ENCODE measurements at places on chromosomes 7 and 10. TPM values are rescaled to one million over a fixed set of nuclear protein-coding genes. Genes with fewer than 3 reads are reported as not detected.

Gene GPR26
- total RNA-seq: 0.09 TPM

Gene SPDYE1
- not detected for total RNA-seq

Gene PILRA
- total RNA-seq: 7.3 TPM

Gene GRID2IP
- total RNA-seq: 1.0 TPM

DNA sequence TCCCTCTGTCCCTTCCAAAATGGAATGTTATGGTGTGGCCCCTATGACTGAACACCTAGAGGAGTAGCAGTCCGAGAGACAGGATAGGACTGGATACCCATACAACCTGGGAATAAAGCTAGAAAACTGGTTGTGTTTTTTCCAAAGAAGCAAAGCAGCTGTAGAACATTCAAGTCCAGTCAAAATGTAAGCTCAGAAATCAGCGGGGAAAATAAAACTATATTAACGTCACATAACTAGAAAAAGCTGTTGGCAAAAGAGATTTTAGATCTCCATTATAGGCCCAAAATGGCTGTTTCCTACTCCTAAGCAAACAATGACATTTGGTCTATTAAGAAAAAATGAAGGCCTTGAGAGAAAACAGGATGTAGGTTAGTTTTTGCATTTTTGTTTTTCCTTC, 177.7 kb downstream of the PTN start:
- no peak for DNase-seq

DNA sequence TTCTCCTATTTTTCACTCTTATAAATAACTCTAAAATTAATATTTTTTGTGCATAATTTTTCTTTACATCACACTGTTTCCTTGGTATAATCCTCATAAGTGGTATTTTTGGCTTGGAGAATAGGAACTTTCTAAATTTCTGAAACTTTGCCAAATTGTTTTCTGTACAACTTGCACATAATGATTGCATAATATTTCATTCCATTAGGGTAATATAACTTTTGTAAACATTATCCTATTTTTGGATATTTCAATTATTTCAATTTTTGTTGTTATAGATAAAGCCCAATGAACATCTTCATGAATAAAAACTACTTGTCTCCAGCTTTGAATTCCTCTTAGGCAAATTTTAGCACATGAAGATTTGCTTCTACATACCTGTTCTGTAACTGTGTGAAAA, 135.9 kb downstream of the ELAPOR2 start:
- DNase-seq: no peak

- no peak for DNase-seq
Observed at GRCh38 chr7:151102991-151103390, 16.7 kb downstream of the AGAP3 start.

- DNase-seq: no peak
Observed at GRCh38 chr10:133127291-133128125, 32.5 kb upstream of the KNDC1 start.

DNA sequence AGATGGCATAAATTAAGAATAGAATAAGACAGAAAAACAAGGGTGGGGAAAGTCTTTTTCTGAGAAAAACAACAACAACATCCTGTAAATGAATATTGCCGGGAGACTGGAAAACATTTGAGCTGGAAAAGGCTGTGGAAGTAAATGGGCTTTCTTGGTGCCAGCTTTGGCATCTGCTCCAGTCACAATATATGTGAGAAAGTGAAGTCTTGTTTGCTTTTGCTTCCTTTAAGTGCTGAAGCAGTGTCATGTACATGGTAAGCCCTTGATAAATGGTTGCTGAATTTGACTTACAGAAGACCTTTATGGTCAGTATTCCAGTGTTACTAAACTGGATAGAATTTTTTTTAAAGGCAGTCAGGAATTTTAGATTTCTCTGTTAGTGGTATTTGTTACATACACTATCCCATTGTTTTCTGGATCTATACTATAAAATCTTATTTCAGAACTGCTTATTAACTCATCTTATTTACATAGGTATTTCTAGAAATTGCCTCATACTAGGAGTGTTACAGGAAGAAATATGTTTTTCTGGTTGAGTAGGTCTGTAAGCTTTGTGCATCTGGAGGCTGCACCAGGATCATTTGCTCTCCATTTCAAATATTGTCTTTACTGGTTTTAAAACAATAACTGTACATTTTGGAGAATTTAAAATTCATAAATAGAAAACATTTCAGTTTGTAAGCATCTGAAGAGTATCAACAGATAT, 201.7 kb upstream of the FOXP2 start:
- DNase-seq: no peak

GRCh38 chr7:152709287-152710152, 33.6 kb upstream of the XRCC2 start:
- no peak for DNase-seq

DNA sequence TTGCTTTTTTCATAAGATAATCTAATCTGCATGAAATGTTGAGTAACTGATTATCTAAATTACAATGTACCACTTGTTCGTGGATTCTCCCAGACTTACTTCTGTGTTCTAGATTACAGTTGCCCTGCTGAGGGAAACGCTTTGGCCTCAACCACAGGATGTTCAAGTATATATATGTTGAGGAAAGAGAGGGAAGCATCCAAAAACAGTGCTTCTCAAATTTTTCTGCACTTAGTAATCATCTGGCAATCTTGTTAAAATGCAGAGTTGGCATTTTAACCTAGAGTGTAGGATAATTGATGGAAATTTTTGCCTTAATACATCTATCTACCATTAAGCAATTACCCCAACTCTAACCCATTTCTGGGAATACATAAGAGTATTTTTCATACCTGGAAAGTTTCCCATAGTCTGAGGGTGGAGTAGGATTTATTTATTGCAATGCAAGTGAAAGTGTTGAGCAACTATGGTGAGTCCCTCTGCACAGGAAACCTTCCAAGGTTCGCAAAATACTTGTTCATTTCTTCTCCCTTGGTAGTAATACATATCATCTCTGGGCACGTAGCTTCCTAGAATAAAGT, 59.6 kb upstream of the C1GALT1 start:
- no peak for DNase-seq

- no peak for DNase-seq
Observed at GRCh38 chr7:146321301-146321700, 204.7 kb downstream of the CNTNAP2 start.

DNA sequence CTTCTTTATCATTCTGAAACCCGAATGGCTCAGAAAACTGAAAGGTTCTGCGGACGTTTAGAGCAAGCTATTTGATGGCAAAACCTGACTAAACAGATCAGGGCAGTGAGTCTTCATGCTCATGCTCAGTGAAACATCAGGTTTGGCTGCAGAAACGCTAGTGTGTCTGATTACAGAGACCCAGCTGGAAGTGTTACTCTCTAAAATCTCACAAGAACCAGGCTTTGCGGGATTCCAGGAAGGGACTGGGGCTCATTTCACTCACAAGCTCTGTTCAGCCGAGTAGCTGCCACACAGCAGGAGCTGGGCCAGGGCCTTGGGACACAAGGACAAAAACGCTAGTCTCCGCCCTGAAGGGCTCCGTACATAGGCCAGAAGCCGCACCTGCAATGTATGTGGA, 2.9 kb downstream of the PITRM1 start:
- no peak for DNase-seq

DNA sequence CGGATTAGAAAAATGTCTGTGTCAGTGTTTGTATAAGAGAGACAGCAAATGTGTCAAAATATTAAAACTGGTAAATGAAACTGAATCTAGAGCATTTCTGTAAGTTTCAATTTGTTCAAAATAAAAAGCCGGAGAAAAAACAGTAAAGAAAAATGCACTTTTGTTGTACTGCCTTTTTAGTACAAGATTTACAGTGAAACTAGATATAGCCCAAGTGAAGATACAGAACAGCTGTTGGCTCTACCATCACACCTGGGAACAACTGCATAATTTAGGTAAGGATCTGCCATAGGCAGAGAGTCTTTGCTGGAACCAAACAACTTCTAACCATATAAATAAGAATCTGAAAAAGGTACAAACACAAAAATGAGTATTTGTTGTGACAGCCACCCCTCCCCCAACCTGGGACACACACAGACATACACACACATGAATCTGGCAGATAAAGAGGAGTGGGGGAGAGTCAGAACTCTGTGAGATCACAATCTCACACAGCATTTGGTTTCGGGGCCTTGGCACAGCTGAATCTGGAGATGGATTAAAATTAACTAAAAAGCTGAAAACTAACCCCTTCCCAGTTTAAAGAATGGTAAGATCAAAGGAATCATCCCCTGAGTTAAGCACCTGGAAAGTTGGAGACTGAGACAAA, 54.8 kb downstream of the DPY19L1 start:
- no peak for DNase-seq

GRCh38 chr7:120609136-120609753, 248.7 kb downstream of the TSPAN12 start:
- no peak for DNase-seq

DNA sequence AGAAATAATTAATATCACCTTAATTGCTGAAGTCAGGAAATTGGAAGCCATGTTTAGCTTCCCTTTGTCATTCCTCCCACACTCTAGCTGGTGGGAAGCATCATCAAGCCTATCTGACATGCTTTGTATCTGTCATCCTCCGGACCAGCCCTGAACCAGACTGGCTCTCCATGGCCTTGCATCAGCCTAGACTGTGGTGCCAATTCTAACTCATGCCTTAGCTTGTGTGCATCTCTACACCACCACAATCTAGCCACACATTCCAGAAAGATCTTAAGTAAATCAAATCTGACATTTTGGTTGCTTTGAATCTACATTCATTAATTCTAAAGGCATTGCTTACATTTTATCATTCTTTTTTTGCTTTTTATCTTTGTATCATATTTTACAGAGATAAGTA, 196.4 kb upstream of the VSTM2A start:
- DNase-seq: no peak

GRCh38 chr10:110802090-110802489, 69.6 kb upstream of the PDCD4 start:
- no peak for DNase-seq

GRCh38 chr10:71799608-71800453, 26.5 kb upstream of the VSIR start:
- DNase-seq: no peak

DNA sequence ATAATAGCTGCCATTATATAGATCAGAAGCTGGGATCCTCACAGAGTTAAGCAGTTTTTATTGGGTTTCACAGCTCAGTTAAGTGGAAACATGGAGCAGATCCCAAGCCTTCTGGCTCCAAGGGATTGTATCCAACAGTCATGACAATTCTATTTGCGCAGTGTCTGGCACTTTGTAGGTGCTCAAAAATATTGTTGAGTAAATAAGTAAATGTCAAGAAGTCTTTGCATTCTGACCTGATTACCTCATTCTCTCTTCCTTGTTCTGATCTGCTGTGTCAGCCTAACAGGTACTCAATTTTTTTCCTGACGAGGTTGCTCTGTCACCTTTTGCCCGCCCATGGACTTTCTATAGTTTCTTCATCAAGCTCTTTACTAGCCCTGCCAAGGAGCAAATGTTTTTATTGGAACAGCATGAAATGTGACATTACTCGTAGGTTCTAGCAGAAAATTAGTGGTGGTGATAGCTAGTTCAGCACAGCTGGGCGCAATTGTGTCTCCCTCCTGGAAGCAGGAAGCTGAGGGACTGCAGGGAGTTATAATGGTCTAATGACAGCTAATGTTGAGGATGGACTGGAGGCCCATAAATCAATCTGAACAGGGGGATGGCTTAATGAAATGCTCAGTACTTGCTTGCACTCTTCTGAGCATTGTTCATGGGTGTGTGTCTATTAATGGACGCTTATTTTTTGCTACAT, 680.2 kb downstream of the CCSER2 start:
- DNase-seq: no peak

DNA sequence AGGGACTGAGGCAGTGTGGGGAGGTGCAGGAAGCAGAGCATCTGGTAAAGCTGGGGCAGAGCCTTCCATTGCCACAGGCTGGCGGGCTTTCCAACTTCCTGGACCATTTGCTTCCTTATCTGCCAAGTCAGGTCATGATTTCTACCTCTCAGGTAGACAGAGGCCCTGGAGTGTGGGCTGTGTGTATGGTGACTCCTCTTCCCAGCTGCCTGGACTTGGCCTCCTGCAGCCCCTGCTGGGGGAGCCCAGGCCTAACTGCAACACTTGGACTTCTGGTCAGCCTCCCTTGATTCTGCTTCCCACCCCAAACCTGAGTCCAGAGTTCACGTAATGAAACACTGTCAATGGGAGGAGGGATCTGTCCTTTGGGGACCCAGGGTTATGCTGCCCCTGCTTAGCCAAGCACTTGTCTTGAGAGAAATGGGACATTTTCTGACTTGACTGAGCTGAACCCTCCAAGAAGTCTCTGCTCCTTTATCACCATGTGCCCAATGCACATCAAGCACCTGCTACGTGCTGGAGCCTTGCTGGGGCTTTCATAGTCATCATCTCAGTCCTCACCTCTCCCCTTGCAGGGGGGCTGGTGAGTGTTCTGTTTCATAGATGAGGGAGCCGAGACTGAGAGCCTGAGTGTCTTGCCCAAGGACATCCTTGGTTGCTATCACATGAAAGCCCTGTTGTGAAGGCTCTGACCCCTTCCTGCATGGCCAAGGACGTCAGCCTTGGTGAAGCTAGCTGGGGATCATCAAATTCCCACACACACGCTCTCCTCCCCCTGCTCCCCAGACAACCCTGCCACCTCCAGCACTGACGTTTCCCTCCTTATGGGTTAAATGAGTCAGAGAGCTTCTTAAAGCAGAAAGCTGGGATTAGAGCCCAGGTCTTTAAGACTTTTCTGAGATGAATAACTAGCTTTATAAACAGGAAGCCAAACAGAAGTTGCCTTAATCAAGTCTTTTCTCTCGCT, 3.4 kb downstream of the CLEC2L start:
- no peak for DNase-seq

GRCh38 chr10:117757086-117757720, 214.7 kb downstream of the EMX2 start:
- no peak for DNase-seq

DNA sequence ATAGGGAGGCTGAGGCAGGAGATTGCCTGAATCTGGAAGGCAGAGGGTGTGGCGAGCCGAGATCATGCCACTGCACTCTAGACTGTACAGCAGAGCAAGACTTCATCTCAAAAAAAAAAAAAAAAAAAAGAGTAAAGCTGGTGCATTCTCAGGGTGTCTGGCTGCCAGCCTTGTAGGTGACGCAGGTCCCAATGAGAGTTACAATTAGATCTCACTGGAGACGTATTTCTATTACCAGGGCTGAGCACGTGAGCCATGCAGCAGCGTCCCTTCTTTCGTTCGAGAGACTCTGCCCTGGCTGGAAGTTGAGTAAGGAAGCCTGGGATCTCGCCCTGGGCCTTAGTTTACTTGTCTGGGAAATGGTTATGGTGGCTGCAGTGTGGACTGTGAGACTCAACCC, 22.4 kb upstream of the ZMIZ1 start:
- DNase-seq: no peak

DNA sequence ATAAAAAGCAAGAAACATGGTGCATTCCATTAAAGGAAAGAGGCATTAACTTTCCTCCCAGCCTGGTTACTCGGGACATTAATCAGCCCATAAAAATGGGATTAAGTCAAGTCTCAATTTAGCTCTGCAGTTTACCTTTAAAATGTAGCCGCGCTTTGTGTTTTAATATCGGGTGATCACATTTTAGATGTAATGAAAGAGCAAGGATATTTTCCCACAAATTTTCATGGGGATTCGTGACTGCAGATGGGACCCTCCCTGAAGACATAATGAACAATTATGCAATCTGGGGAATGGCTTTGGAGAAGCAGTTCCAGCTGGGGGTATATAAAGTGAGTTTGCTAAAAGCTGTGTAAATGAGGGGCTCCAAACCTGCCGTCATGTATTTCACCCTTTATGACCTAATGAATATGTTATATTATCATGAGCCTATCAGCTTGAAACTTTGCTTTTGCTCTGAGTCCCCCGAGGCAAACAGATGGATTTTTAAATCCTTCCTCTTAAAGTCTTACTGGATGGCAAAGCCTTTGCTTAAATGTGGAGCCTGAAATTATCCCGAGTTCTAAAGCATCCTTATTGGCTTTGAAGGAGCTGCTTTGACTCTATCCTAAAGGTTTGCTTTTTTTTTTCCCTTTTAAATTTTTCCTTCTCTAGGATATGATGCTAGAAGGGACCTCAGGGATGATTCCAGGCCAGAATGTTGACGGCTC, 31.8 kb downstream of the BAMBI start:
- DNase-seq: no peak
